ENCODE measurements at places on chromosomes 3 and 15. TPM values are rescaled to one million over a fixed set of nuclear protein-coding genes. Genes with fewer than 3 reads are reported as not detected.

GRCh38 chr15:71254491-71254890 is 139.2 kb downstream of the THSD4 start:
- DNase-seq: no peak

Gene TMEM212
- total RNA-seq: not detected

DNA sequence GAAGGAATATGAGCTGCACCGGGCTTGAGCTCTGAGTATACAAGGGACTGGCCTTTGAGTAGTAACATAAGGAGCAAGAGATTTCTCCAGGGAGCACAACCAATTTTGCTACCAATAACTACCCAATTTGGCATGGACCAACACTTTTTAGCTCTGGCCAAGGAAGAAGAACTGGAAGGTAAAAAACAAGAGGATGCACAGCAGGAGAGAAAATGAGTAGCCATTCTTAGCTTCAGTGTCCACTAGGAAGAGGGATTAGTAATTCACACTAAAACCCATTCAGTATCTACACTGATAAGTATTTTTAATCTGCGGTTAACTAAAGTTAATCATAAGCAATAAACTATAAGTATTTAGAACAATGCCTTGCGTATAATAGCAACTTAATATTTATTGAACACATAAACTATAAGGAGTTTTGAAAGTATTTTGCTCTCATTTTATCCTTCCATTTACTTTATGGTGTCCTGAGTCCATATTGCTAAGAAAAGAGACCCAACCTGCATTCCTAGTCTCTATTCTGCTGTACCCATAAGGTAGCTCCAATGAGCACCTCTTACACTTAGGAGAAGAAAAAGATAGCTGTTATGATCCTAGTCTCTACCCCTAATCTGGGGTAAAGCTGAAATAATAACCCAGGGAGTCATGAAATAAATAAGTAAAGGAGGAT is 268.9 kb downstream of the IGSF11 start:
- DNase-seq: no peak

- DNase-seq: no peak
Measured at GRCh38 chr3:172659246-172660002, 51.4 kb downstream of the NCEH1 start.

DNA sequence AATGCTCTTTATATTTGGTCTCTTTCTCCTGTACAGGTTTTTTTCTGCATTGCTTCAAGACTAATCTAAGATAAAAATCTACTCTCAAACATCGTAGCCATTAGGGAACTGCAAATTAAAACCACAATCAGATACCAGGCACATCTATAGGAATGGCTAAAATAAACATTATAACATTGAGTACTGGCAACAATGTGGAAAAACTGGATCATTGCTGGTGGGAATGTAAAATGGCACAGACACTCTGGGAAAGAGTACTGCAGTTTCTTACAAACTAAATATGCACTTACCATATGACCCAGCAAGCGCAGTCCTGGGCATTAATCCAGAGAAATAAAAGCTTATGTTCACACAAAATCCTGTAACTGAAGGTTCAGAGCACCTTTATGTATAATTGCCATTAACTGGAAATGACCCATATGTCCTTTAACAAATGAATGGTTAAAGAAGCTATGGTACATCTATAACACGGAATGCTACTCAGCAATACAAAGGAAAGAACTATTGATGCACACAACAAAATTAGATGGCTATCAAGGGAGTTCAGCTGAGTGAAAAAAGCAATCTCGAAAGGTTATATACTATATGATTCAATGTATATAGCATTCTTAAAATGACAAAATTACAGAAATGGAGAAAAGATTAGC is 6.3 kb downstream of the ABCC5 start:
- no peak for DNase-seq

Gene BCHE
- 13.9 TPM for total RNA-seq

Gene SLCO3A1
- total RNA-seq: 9.8 TPM

GRCh38 chr3:100400780-100401673 is at the start of the genes LNP1 and TOMM70:
Gene LNP1 (plus strand): TSS chr3:100401539. CDS start chr3:100429730, 28,191 bp downstream.
Gene TOMM70 (minus strand): TSS chr3:100401089. CDS start chr3:100400949, 140 bp downstream.
- DNase-seq: peak; percentile 84

GRCh38 chr3:30476368-30477084 is 129.9 kb upstream of the TGFBR2 start:
- DNase-seq: no peak

GRCh38 chr3:114452937-114453336 is 159.1 kb downstream of the TIGIT start:
- DNase-seq: no peak

Gene SCN11A
- under 0.01 TPM for total RNA-seq

DNA sequence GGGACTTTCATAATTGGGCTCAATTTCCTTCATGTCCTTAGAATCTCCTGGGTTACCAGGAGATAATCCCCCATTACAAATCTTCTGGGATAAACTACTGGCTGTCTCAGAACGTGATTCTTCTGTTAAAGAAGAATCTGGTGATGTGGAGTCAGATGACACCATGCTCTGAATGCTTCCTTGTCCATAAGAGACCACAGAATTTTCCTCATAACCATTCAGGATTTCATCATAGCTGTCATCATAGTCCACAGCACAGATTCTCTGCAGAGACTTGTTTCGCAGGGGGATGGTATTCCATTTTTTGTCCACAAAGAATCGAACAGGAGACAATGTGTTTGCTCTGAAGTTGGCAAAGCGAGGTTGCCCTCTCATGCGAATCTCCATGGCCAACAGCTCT is 109.8 kb upstream of the TSPAN3 start:
- DNase-seq: no peak

Gene SV2B
- 42.8 TPM for total RNA-seq

Gene TGM4
- total RNA-seq: not detected

DNA sequence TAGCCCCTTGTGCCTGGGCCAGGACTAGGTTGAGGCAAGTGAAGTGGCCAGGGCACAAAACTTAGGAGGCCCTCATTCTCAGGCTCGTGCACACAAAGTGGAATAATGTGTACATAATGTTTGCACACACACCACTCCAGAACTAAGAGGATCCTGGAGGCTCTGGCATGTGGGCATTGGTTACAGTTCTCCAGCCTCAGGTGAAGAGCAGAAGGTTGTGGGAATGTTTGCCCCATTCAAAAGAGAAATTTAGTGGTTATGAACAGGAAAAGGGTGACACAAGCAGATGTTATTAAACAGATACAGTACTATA is 31.3 kb downstream of the ASB7 start:
- DNase-seq: no peak

Gene LSAMP
- total RNA-seq: 59.9 TPM

Gene DNASE1L3
- total RNA-seq: 0.41 TPM

DNA sequence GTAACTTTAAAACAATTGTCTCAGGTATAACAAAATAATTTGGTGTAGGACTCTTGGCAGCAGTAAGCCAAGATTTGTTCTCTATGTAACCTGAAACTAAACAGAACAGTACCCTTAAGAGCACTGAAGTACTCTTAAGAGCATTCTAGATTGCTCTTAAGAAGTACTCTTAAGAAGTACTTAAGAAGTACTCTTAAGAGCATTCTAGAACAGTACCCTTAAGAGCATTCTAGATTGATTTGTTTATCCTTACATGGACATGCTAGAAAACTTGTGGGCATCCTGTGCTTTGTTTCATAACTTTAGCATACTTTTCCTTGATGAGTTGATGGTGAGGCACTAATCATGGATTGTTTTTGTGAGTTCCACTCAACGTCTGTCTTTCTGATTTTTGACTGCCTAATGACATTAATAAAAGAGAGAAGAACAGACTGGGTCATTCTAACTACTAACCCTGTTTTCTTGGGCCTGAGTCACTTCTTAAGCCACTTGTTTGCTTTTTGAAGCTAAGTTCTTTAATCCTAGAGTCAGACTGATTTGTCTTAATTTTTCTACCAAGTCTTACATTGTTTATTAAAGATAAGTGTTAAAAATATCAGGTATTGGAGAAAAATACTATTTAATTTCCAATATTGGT is 57.2 kb upstream of the UTS2B start:
- DNase-seq: no peak

Gene GOLGA8G
- not detected for total RNA-seq

Gene EIF4G1
- 88.0 TPM for total RNA-seq

GRCh38 chr15:63918317-63918672 is 84.5 kb upstream of the HERC1 start:
- DNase-seq: no peak

GRCh38 chr3:131744765-131745164 is 242.0 kb upstream of the MRPL3 start:
- no peak for DNase-seq

Gene GRK7
- total RNA-seq: under 0.01 TPM

Gene SEMA7A
- 21.6 TPM for total RNA-seq

- no peak for DNase-seq
Measured at GRCh38 chr3:111648991-111649579, 53.9 kb upstream of the ZBED2 start.

GRCh38 chr15:37880009-37880834 is 54.2 kb upstream of the TMCO5A start:
- peak; percentile 14 for DNase-seq

DNA sequence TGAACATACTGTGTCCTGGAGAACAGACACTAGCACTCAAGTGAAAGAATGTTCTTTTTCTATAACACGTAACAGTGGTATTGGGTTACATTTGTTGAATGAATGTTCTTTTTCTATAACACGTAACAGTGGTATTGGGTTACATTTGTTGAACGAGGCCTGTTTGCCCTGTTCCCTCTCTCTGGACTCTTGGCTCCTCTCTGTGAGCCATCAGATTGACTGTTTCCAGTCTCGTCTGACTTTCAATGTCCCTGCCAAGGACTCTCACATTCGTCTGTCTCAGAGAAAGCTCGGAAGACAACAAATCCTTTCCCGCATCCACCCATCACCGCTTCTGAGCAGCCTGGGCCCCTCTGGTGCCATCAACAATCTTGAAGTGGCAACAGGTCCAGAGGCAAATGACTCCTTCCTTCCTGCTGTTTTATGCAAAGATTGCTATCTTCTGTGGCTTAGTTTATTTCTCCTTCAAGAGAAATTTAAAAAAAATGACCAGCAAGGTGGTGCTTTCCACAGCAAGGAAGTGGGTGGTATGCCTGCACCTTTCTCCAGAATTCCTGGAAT is 8.0 kb downstream of the TMEM45A start:
- no peak for DNase-seq

GRCh38 chr3:23665741-23666140 is 140.0 kb upstream of the UBE2E1 start:
- no peak for DNase-seq

Gene NEDD4
- 5.7 TPM for total RNA-seq

DNA sequence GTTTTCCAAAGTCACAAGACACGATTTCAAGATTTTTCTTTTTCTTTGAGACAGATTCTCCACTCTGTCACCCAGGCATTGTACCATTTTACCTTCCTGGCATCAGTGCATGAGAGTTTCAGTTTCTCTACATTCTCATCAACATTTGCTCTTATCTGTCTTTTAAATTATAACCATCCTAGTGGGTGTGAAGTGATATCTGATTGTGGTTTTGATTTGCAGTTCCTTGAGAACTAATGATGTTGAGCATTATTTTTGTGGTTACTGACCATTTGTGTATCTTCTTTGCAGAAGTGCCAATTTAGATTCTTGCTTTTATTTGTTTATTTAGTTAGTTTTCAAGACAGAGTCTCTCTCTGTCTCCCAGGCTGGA is 41.2 kb downstream of the ADIPOQ start:
- DNase-seq: no peak

GRCh38 chr3:15255215-15255614 is 49.2 kb downstream of the CAPN7 start:
- DNase-seq: no peak

DNA sequence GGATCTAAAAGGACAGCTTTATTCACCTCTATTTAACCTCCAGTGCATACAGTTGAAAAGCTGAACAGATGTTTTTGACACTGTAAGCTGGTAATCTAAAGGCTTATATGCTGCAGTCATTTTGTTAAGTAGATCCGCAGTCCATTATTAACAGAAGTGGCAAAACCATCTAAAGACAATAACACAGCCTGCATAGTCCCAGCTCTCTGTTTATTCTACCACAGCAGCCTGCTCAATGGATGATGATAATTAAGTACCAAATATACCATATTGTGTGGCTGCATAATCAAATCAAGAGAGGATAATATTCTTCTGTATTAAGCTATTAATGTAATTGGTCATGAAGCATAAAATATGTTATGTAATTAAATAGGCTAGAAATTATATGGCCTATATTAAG is 207.1 kb downstream of the MEIS2 start:
- no peak for DNase-seq

Gene SLC7A14
- 6.9 TPM for total RNA-seq

Gene MYH15
- 0.41 TPM for total RNA-seq

- DNase-seq: no peak
Measured at GRCh38 chr3:111156517-111156916, 84.9 kb downstream of the NECTIN3 start.

Gene KLHL40
- total RNA-seq: 0.41 TPM

Measured in frontal cortex (tissue), 4 donors.